ENCODE measurements at places on chromosomes 3 and 15. TPM values are rescaled to one million over a fixed set of nuclear protein-coding genes. Genes with fewer than 3 reads are reported as not detected.

DNA sequence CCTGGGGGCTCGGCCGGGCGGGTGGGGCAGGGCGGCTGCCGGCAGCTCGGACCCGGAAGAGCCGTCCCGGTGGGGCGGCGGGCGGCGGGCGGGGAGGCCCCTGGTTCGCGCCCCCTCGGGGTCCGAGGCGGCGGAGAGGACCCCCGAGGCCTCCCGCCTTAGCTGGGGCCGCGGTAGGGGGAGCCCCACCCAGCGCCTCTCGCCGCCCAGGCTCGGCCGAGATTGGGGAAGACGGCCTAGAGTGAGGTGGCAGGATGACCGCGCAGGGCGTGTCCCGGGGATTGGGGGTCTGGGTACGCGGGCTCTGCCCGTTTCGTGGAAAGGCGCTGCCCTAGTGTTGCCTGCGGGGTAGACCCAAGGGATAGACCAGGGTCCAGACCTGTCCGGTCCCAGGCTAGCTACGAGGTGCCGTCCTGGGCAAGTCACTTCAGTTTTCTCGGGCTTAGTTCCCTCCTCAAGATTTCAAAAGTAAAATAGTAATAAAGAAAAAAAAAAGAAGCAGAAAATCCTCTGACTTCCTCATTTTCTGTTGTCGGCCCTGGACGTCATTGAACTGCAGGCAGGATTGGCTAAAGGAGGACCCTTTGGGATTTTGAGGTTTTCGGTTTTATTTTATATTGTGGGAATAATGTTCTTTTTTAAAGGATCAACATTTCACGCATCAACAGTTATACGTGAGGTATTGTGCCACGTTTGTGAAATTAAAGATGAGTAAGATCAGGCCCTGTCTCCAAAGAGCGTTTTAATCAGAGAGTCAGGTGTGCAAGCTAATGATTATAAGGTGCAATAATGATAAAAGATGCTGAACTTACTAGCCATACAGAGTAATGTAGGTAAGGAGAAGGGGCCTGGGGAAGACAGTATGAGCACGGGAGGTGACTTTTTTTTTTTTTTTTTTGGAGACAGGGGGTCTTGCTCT is 679 bp downstream of the IQGAP1 start:
- DNase-seq: peak; percentile 87

- DNase-seq: no peak
These were observed 53.8 kb upstream of the SPPL2A start for GRCh38 chr15:50819344-50819743.

DNA sequence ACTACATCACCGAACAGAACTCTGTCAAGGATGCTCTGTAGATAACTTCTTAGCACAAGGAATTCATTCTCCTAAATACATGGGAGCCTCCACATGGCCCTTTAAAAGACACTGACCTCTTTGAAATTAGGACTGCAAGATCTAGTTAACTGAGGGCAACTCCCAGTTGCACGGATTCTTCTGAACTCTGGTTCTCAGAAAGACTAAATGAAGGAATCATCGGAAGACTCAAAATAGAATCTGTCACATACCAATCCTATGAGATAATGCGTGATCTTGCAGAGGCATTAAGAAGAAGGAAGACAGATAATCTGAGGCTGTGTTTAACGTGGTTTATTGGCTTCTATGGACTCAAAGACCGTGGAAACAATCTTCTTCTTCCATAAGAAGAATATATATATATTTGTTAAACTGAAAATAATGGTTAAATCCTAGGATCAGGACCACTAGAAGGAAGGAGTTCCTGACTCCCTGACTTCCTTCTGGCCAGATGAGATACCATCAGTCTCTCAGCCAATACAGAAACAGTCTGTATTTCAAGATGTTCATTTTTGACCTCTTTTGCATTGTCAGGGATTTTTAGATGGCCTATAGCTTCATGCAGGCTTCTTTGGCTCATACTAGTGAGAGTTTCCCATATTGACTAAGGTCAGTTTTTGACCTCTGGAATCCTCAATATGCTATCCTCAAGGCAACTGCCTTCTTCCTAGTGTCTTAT is 33.9 kb upstream of the TBC1D23 start:
- no peak for DNase-seq

Gene UBP1
- total RNA-seq: 95.7 TPM

Gene TM4SF18
- not detected for total RNA-seq

Measured in Karpas-422 (cell line).